OCI-M1 (cell line): ENCODE measurements at places on chromosomes 4 and X.
A peak's percentile ranks its signal among the peaks of the same experiment; 100 is the strongest.

DNA sequence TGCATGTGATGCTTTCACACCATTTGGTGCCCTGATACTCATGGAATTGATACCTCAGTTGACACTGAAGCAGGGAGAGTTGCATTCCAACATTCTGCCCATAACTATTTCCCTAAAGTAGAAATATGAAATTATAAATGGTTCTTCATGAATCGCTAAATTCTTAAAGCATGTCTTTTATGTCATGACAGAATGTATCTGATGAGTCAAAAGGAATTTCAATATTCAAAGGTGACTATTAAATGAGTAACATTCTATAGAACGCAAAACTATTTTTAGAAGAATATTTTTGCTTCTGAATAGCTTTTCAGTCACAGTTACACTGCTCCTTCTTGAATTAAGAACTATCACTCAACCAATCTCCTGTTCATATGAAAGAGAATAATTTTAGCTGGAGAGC is 152.8 kb downstream of the ADGRA3 start:
- no peak for DNase-seq

DNA sequence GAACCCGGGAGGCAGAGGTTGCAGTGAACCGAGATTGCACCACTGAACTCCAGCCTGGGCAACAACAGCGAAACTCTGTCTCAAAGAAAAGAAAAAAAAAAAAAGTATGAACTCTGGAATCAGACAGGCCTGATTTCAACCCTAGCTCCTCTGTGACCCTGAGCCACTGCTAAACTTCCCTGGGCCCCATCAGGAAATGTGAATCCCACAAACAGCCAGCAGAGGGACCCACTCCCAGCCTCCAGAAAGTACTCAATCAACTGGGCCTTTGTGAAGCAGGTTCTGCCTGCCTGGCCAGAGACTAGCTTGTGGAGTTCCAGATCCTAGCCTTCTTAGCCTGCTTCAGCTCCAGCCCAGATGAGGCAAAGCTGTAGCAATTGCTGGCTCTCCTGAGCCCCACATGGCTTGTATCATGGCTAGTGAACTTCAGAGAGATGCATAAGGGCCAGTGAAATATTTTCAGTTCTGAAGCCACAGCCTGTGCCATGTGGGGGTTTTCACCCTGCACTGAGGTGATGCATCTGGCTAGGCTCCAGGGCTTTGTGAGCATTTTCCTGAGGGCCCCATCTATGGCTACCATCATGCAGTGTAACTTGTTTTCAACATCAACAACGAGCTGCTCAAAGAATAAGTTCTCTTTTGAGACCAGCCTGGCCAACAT is 7.2 kb upstream of the IDS start:
- DNase-seq, result peak; percentile 78

- no peak for DNase-seq
These were observed 39.2 kb upstream of the MSANTD1 start for GRCh38 chr4:3209551-3210325.

- no peak for DNase-seq
These were observed 435.6 kb downstream of the TMA16 start for GRCh38 chr4:163930086-163930485.

- no peak for DNase-seq
These were observed 648.6 kb upstream of the AGA start for GRCh38 chr4:178090640-178091411.

DNA sequence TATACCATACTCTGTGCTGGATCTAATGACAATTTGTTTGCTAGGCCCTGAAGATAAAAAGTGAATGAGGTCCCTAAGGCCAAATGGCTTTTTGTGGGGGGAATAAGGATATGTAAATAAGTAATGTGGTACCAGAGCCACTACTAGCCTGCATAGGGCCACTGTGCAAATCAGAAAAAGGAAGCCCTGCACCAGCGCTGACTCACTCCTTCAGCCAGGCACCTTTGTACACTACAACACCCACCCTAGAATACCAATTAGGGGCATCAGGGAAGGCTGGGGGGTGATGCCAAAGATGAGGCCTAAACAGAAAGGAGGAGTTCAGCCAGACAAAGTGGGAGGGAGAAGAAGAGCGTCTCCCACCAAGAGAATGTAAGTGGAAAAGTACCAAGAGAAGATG is 122.2 kb downstream of the CAMK2D start:
- peak; percentile 2 for DNase-seq

GRCh38 chr4:100609810-100610209 is 92.0 kb upstream of the EMCN start:
- DNase-seq, result no peak

GRCh38 chr4:184450045-184450444 is 24.3 kb downstream of the IRF2 start:
- peak; percentile 39 for DNase-seq

DNA sequence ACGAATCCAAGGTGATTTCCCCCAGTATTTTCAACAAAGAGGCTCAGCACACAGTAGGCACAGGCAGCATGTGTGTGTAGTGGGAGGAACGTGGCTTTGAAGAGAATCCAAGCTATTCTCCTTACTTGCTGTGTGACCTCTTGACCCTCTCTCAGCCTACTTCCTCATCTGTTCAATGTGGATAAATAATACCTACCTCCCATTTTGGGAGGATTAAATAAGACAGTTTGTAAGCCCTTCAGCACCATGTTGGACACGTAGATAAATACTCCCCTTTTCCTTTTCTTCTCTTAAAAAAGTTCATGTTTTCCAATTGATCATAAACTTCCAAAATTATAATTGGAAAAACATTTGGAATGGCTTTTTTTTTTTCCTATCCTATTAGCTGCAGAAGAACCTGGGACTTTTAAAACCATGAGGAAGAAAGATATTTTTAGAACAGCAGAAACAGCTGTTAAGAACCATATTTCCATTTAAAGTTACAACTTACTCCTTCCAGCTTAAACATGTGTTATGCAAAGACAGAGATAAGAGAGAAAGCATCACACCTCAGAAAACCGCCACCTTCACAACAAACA is 56.1 kb upstream of the TMEM131L start:
- DNase-seq, result peak; percentile 79

DNA sequence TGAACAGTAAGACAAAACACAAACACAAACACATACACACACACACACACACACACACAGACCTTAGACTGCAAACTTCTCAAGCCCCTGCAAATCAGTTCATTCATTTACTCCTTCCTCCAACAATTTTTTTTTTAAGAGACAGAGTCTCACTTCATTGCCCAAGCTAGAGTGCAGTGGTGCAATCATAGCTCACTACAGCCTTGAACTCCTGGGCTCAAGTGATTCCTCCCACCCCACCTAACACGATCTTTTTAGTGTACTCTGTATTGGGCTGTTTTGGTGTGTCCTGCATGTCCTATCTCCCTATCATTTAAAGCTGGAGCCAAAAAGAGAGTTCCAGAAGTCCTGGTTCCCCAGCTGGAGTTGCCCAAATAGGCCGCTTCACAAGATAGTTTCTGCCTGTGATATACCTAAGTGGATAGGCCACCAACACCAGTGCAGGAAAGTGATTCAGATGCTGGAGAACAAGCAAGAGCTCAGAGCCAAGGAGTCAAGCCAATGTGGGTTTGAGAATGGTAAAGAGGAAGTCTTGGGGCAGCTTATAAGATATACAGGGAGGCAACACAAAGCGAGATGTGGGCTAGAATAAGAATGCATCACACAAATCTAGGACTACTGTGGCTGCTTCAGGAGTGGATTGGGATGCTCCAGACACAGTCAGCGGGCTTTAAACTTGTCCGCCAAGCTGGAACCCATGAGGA is 85.4 kb upstream of the RAPGEF2 start:
- peak; percentile 77 for DNase-seq

GRCh38 chrX:107747596-107748161 is 27.9 kb downstream of the TSC22D3 start:
- no peak for DNase-seq

- DNase-seq, result no peak
These were observed 831.6 kb upstream of the NDST4 start for GRCh38 chr4:115945026-115945425.

DNA sequence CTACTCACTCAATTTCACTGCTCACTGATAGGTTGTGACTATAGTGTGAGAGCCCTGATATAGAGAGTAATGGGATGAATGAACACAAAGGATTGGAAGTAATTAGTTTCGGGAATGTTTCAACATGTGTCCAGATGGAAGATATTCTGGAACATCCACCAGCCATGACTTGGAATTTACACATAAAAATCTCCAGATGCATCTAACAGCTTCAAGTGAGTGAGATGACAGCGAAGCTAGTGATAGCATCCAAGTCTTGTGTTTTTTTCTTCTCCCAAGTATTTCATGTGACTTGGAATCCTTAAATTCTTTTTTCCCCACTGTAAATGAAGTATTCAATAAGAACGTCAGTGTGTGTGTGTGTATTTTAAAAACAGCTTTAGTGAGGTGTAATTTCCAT is 82.1 kb downstream of the CLDN34 start:
- DNase-seq, result no peak

- peak; percentile 74 for DNase-seq
These were observed 2.5 kb downstream of the DCK start for GRCh38 chr4:70996018-70996360.

GRCh38 chrX:10781847-10782530 is 161.6 kb upstream of the MID1 start:
- no peak for DNase-seq

- no peak for DNase-seq
These were observed 175.2 kb upstream of the CPEB2 start for GRCh38 chr4:14827111-14827510.

GRCh38 chr4:115292320-115293092 is 179.1 kb upstream of the NDST4 start:
- peak; percentile 54 for DNase-seq

- no peak for DNase-seq
These were observed 880.3 kb downstream of the RPA4 start for GRCh38 chrX:97763981-97764380.
